Vagina (tissue), 2 donors: ENCODE measurements at places on chromosomes 12 and 14. TPM values are rescaled to one million over a fixed set of nuclear protein-coding genes. Genes with fewer than 3 reads are reported as not detected.

DACT1 gene
- 9.8 TPM for total RNA-seq

DNA sequence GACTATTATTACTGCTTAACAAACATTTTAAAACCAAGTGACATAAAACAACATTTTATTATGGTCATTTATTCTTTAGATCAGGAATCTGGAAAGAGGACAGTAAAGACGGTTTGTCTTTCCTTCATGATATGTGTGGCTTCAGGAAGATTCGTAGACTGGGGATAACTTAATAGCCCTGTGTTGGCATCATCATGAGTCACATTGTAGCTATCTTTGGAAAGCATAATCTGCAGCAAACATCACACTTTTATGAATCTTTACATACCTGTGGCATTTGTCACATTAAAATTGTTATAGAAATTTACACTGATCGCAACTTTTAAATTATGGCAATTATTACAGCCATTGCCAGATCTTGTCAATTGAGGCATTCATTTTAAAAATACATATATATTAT is 397.1 kb downstream of the NOVA1 start:
- DNase-seq = no peak

DNA sequence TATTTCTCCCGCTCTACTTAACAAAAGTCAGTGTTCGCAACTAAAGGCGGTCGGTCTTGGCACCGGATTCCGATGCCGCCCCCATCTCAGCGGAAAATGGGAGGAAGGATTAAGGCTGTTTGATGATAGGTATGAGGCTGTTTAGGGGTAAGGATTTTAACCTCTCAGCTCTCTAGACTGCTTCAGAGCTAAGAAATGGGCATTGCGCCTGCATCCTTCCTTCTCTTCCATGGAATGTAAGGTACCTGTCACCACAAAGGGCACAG is 1.4 kb downstream of the COCH start:
- no peak for DNase-seq

DENND5B gene
- 25.3 TPM for total RNA-seq

GRCh38 chr14:96268431-96269358 is 12.7 kb downstream of the BDKRB1 start:
- no peak for DNase-seq

- no peak for DNase-seq
These were observed 302.6 kb downstream of the FOXG1 start for GRCh38 chr14:29069228-29069627.

DNA sequence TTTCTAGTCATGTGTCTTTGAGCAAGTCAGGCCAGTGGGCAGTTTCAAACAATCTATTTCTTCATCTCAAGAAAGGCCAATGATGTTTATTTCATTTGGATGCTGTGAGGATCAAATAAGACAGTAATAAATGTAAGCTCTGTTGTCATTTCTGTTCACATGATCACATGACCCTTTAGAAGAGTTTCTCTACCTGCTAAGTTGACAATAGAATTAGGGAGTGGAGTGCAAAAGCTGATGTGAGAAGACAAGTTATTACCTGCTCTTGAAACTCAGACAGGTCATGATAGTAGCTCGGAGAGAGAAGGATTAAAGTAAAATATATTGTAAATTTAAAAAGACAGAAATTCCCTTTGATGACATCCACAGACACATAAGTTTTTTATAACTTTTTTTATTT is 37.3 kb upstream of the DCN start:
- no peak for DNase-seq

DNA sequence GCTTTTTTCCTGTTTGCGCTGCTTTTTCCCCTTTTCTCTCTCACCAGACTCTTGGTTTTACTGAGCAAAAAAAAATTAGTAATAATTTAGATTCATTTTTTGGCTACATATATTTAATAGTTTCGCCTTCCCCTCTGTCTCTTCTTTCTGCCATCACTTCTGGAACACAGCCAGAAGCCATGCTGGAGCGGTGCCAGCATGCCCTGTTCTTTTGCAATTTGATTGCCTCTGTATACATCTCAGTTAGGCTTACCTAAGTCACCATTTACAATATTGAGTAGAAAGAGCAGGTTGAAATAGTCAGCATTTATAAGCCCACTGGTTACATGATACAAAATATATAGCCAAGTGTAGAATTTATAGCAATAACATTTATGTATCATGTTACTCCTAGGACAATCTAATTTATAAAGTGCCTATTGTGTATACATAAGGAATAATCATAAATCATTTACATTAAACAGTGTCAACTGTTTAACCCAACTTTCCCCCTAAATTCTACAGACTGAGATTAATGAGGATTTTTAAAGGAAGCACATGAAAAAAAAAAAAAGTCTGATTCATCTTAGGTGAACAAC is 413.8 kb upstream of the SOX5 start:
- DNase-seq = no peak

KRT86 gene
- not detected for total RNA-seq

- no peak for DNase-seq
These were observed 65.9 kb downstream of the CACNA1C start for GRCh38 chr12:2118481-2119255.

- DNase-seq = no peak
These were observed 155.3 kb downstream of the ADAMTS20 start for GRCh38 chr12:43396671-43397070.

DNA sequence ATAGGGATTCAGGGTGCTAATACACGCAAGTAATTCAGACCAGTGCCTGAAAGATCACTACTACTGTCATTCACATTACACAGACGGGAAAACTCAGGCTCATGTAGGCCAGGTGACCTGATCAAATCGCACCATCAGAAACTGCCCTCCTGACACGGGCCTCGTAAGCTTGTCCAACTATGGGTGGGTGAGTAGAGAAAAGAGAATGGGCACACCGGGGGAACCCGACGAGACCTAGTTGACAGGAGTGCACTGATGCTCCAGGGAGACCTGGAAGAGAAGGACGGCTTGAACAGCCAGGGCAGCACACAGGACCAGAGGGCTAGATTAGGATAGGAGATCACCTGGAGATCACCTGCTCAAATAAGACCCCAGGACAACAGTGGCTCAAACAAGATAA is 166.9 kb upstream of the DIO3 start:
- DNase-seq = no peak

KRT75 gene
- total RNA-seq = not detected

- DNase-seq = no peak
These were observed 45.0 kb downstream of the CFAP54 start for GRCh38 chr12:96534339-96534738.

DNA sequence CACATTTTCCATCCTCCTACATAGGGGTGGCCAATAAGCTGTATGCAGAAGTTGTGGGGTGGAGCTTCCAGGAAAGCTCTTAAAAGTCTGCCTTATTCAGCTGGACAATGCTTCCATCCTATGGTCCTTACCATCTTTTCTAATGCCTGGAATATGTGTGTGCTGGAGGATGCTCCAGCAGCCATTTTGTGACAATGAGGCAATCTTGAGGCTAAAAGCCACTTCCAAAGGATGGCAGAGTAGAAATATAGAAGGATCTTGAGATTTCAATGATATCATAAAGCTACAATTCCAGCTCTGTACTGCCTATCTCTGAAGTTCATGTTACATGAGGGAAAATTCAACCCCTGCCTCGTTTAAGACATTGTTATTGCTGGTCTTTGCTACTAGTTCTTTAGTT is 95.7 kb downstream of the APAF1 start:
- no peak for DNase-seq

GRCh38 chr12:52915637-52916036 is 10.8 kb upstream of the KRT8 start:
- DNase-seq = no peak

GRCh38 chr14:37874429-37875109 is 279.1 kb downstream of the TTC6 start:
- no peak for DNase-seq

- no peak for DNase-seq
These were observed 6.7 kb downstream of the LRTM2 start for GRCh38 chr12:1826867-1827705.

CLEC4A gene
- 2.2 TPM for total RNA-seq

GLI1 gene
- 0.25 TPM for total RNA-seq

GRCh38 chr14:61649283-61649682 is 46.0 kb upstream of the HIF1A start:
- no peak for DNase-seq

MDM1 gene
- total RNA-seq = 30.0 TPM

DNA sequence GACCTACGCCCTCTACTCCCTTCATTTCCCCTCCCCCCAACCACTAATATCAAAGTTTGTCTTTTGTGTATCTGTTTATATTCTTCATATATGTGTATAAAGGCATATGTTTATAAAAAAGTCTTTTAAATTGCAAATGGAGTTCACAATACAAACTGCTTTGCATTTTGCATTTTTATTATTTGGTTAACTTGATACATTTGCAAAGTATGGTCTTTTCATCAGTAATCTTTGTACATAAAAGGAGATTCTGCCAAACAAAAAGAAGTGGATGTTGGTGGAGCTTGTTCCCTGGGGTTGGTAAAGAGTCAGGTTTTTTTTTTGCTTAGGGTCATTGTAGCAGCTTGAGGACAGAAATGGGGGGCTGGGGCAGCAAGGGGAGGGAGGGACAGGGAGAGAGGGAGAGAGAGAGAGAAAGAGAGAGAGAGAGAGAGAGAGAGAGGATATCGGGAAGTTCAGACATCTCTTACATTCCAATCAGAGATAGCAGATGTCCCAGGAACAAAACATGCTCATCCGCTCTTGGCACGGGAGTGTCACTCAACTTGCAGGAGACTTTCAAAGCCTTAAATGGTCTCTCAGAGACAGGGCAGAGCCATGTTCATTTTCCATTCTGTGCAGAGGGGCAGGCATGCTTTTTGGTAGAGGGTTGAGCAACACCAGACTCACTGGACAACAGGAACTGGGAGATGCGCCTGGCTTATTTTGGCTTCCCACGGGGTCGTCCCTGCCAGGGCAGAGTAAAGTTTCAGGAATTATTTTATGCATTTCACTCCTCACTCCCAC is 44.8 kb upstream of the TBX5 start:
- no peak for DNase-seq

GRCh38 chr12:40632933-40633332 is 59.3 kb upstream of the CNTN1 start:
- no peak for DNase-seq

GRCh38 chr14:29217813-29218450 is 451.3 kb downstream of the FOXG1 start:
- DNase-seq = no peak

GRCh38 chr12:14961466-14962152 is at the start of gene ARHGDIB:
TSS of gene ARHGDIB (minus strand) at chr12:14961601. CDS start at chr12:14950712, 10,889 bp downstream.
- no peak for DNase-seq

DNA sequence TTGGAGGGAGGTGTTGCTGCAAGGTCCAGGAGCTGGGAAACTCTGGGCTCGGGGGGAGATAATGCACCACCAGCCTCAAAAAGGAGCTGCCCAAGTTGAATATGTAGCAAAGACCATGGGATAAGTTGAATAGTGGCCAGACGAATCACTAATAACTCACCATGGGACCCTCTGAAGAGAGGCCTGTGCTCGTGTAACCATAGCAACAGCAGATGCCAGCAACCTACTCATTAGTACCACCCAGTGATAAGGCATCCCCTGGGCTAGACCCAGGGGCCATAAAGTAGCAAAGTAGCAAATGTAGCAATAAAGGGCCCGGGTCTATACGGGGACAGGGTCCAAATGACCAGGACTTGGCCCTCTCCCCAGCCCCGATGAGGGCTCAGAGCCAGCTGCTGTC is 328.0 kb downstream of the DPF3 start:
- no peak for DNase-seq

TAS2R42 gene
- not detected for total RNA-seq

OTUB2 gene
- 1.7 TPM for total RNA-seq

DCP1B gene
- 17.4 TPM for total RNA-seq

- DNase-seq = no peak
These were observed 442 bp downstream of the FLVCR2 start for GRCh38 chr14:75578786-75579337.

ADCK1 gene
- 10.8 TPM for total RNA-seq

HOXC10 gene
- not detected for total RNA-seq

DNA sequence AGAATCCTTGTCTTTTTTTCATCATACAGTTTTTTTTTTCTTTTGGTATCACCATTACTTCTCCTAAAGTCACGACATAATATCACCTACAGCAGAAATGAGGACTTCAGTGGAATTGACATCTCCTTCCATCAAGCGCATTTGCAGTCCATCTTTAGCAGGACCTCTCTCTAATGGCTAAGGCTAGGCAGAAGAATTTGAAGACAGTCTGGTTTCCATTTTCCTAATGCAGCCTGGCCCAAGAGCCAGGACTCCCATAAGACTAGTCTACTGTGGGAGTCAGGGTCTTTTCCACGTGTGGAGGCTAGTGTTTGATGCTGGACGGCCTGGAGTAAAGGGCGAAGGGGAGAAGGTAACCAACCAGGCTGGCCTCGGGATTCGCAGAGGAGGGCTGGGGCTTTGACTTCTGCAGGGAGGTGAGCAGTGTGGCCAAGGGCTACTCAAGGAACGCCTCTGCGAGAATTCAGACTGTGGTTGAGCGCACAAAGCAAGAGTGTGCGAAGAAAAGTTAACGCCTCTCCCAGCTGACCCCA is 769 bp upstream of the ZNF740 start:
- DNase-seq = no peak

GRCh38 chr14:100470523-100470897 is 116.7 kb downstream of the BEGAIN start:
- DNase-seq = no peak

- DNase-seq = no peak
These were observed 3.2 kb upstream of the SPTSSA start for GRCh38 chr14:34465069-34465859.

DNA sequence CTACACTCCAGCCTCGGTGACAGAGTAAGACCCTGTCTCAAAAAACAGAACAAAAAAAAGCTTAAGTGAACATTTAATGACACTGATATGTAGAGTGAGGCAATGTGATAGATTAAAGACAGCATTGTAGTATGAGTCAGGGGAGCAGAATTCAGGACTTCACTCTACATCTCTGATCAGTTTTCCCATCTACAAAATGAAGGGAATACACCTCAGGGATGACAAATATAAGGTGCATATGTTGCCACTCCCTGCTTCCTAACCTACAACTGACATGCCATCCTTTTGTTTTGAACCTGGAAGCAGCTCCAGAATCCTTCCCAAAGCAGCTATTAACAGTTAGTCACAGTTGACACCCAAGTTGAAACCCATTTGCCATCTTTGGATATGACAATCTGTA is 30.9 kb upstream of the STRN3 start:
- DNase-seq = no peak

ENDOU gene
- total RNA-seq = 21.4 TPM

- no peak for DNase-seq
These were observed 197.4 kb upstream of the PRMT8 start for GRCh38 chr12:3293446-3294161.
